ENCODE measurements at places on chromosomes 3 and 15. TPM values are rescaled to one million over a fixed set of nuclear protein-coding genes. Genes with fewer than 3 reads are reported as not detected.

DNA sequence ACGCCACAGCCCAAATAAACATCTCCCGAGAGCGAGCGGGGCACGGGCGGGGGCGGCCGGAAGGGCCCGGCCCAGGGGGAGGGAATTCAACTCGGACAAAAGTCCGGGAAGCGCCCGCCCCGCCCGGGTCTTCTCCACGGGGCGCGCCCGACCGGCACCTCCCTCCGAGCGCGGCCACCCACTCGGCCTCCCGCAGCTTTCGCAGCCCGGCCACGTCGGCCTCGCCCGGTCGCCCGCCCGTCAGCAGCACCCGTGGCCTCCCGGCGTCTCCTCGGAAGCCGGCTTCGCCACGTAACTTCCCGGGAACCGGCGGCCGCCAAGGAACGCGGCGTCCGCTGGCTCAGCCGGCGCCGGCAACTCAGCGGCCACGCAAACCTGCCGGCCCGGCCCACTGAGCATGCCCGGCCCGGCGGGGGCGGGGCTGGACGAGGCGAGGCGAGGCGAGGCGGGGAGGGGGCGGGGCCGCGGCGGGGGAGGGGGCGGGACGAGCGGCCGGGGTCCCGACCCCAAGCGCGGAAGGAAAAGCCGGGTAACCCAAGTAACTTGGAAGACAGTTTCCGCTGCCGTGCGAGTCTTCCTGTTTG, at the start of gene TJP1:
Gene TJP1 (minus strand): TSS at position 369 of the 584 bp plus-strand sequence. CDS start 440 bp downstream, outside the sequence.
- peak; percentile 76 for DNase-seq
- no peaks in the 10 kb centered on the region for H3K36me3 ChIP-seq
- H3K4me1 ChIP-seq = peaks cover 6% of the 10 kb centered on the region
- H3K27me3 ChIP-seq = no peaks in the 10 kb centered on the region
- H3K4me3 ChIP-seq = peak within 1 kb of the TSS; percentile 86
- peak within 1 kb of the TSS; percentile 89 for H3K27ac ChIP-seq

- no peaks in the 10 kb centered on the region for H3K4me1 ChIP-seq
- H3K4me3 ChIP-seq = no peak overlapping the region
- H3K36me3 ChIP-seq = no peaks in the 10 kb centered on the region
- DNase-seq = no peak
Observed at GRCh38 chr15:29352402-29352801, 82.8 kb upstream of the NSMCE3 start.

GRCh38 chr15:70646169-70646568, 117.2 kb downstream of the UACA start:
- no peaks in the 10 kb centered on the region for H3K36me3 ChIP-seq
- DNase-seq = no peak
- H3K4me1 ChIP-seq = no peaks in the 10 kb centered on the region
- no peaks in the 10 kb centered on the region for H3K27me3 ChIP-seq

DNA sequence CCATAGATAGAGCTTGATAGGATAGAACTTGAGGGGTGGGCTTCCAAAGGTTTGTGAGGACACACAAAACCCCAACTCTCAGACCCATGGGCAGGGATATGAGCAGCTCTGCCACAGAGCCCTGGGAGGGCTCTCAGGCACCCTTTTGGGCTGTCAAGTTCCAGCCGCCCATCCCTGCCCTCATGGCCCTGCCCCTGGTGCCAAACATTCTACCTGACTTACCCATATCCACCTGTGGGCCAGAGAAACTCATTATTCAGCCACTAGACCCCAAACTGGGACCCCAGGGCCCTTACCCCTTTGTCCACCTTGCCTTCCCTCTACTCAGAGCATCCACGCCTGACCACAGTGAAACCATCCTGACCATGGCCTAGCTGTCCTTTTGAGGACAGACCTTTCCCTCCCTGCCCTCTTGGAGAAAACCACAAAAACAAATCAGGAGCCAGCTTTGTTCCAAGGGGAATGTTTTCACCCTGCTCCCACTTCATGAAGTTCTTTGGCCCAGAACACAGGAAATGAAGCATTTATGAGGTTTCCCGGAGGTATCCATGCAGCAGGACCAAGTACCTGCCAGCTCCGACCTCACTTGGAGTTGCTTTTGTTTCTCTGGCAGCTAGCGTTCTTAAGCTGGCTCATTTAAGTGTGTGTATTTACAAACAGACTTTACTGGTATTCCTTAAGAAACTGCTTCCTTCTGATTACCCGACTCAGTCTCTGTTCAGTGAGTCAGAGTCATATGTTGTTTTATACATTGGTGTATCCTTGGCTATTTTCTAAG, 34.2 kb upstream of the GALNT15 start:
- H3K36me3 ChIP-seq = no peaks in the 10 kb centered on the region
- no peaks in the 10 kb centered on the region for H3K27me3 ChIP-seq
- peak; percentile 97 for DNase-seq
- no peak overlapping the region for H3K4me3 ChIP-seq
- H3K4me1 ChIP-seq = peaks cover 16% of the 10 kb centered on the region
- peak overlapping the region; percentile 53 for H3K27ac ChIP-seq

- no peaks in the 10 kb centered on the region for H3K27me3 ChIP-seq
- no peaks in the 10 kb centered on the region for H3K36me3 ChIP-seq
- H3K27ac ChIP-seq = no peak overlapping the region
- DNase-seq = no peak
- no peaks in the 10 kb centered on the region for H3K4me1 ChIP-seq
Observed at GRCh38 chr3:139182598-139182997, 137.9 kb upstream of the PRR23C start.

DNA sequence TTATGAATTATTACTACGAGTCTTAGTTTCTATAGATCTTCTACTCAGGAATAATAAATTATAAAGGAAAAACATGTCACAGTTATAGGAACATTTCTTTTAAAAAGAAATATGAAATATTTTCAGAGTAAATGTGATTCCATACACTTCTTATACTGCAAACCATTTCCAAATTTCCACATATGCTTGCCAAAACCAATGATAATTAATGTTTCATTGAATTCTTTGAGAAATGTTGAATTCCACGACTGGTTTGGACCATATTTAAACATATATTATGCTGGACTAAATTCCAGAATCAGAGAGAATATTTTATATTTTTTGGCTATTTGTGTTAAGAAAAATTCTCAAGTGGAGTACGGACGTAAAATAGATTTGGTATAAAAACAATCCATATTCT, 144.6 kb downstream of the EPHA3 start:
- DNase-seq = no peak
- no peaks in the 10 kb centered on the region for H3K36me3 ChIP-seq
- H3K27me3 ChIP-seq = no peaks in the 10 kb centered on the region
- H3K27ac ChIP-seq = no peak overlapping the region

DNA sequence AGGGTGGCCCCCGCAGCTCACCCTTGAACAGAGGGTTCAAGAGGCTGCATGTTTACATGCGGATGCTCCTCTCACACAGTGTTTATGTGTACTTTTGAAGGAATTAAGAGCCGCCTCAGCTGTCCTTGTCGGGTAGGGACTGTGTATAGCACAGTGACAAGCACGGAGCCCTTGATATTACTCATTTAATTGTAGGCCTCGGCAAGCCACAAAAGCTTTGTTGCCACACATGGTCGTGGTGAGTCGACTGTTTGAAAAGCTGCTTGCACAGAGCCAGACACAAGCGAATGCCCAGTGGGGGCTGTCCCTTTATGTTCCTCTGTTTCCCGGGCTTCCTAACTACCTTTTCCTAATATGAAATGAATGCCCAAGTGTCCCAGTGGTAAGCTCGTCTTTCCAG, 4.5 kb downstream of the ESYT3 start:
- H3K4me3 ChIP-seq = no peak overlapping the region
- H3K27me3 ChIP-seq = peaks cover 25% of the 10 kb centered on the region
- DNase-seq = no peak
- H3K36me3 ChIP-seq = no peaks in the 10 kb centered on the region
- no peaks in the 10 kb centered on the region for H3K4me1 ChIP-seq

DNA sequence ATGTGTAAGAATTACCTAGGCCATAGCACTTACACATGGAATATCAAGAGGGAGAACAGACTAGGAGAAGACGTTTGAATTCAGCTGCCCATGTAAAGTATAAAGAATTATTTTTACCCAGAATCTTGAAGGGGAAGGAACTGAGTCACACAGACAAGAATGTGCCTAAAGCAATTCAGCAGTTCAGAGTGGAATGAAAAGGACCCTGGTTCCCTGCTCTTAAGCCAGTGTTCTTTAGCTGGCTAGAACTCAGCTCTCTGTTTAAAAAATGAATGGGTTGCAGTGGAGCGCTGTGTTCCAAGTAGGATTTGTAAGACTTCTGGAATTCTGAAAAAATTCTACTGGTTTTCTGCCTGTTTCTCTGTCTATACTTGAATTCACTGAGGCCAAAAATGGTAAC, 440.2 kb downstream of the LPP start:
- DNase-seq = peak; percentile 98
- H3K4me3 ChIP-seq = no peak overlapping the region
- peaks cover 8% of the 10 kb centered on the region for H3K4me1 ChIP-seq
- peak overlapping the region; percentile 45 for H3K27ac ChIP-seq
- H3K36me3 ChIP-seq = no peaks in the 10 kb centered on the region

- H3K4me3 ChIP-seq = no peak overlapping the region
- H3K36me3 ChIP-seq = no peaks in the 10 kb centered on the region
- no peak for DNase-seq
- H3K27me3 ChIP-seq = no peaks in the 10 kb centered on the region
Observed at GRCh38 chr3:75140904-75141615, 523.1 kb upstream of the FRG2C start.

- no peaks in the 10 kb centered on the region for H3K36me3 ChIP-seq
- DNase-seq = no peak
- H3K27me3 ChIP-seq = no peaks in the 10 kb centered on the region
- no peak overlapping the region for H3K27ac ChIP-seq
- H3K4me3 ChIP-seq = no peak overlapping the region
Observed at GRCh38 chr3:13110678-13111116, 37.5 kb upstream of the IQSEC1 start.

DNA sequence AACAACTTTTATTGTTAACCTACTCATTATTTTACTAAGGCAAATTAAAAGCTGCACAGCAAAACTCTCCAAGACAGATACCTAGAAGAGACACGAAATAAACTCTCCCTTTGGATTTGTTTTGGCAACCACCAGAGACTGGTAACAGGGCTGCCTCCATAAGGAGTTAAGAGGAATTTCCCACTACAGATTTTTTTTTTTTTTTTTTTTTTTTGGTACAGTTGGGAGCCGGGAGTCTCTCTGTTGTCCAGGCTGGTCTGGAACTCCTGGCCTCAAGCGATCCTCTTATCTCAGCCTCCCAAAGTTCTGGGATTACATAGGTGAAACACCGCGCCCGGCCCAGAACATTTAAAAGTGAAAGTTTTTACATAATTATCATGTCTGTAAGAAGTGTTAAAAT, 73.6 kb upstream of the VGLL4 start:
- DNase-seq = peak; percentile 38
- H3K27me3 ChIP-seq = no peaks in the 10 kb centered on the region
- peaks cover 6% of the 10 kb centered on the region for H3K4me1 ChIP-seq
- no peaks in the 10 kb centered on the region for H3K36me3 ChIP-seq

- H3K27me3 ChIP-seq = no peaks in the 10 kb centered on the region
- peak; percentile 86 for DNase-seq
- H3K27ac ChIP-seq = peak overlapping the region; percentile 48
- H3K4me1 ChIP-seq = peaks cover 25% of the 10 kb centered on the region
Observed at GRCh38 chr15:51223771-51224229, 114.6 kb downstream of the CYP19A1 start.

DNA sequence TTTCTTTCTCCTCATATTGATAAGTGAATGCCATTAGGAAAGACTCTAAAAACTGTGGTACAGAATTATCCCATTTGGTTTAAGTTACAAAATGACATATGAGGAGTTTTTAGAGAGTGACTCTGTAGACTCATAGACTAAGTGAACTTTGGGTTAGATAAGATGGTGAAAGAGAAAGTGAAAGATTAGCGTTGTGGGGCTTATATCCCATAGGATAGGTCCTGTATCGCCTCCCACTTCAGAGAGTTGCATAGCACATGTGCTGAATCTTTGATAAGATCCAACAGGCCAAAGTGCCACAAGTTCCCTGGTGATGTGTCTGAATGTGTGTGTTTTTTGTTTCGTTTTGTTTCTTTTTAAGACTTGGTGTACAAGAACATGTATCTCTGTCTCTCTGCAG, 666.9 kb downstream of the MECOM start:
- H3K27me3 ChIP-seq = no peaks in the 10 kb centered on the region
- DNase-seq = no peak
- H3K4me3 ChIP-seq = no peak overlapping the region
- H3K27ac ChIP-seq = no peak overlapping the region

- no peak overlapping the region for H3K27ac ChIP-seq
- no peaks in the 10 kb centered on the region for H3K27me3 ChIP-seq
- H3K4me1 ChIP-seq = no peaks in the 10 kb centered on the region
Observed at GRCh38 chr15:45333550-45333949, 44.8 kb downstream of the GATM start.

GRCh38 chr3:136612512-136612911, 139.7 kb downstream of the STAG1 start:
- H3K4me1 ChIP-seq = no peaks in the 10 kb centered on the region
- no peaks in the 10 kb centered on the region for H3K27me3 ChIP-seq
- no peak overlapping the region for H3K4me3 ChIP-seq

DNA sequence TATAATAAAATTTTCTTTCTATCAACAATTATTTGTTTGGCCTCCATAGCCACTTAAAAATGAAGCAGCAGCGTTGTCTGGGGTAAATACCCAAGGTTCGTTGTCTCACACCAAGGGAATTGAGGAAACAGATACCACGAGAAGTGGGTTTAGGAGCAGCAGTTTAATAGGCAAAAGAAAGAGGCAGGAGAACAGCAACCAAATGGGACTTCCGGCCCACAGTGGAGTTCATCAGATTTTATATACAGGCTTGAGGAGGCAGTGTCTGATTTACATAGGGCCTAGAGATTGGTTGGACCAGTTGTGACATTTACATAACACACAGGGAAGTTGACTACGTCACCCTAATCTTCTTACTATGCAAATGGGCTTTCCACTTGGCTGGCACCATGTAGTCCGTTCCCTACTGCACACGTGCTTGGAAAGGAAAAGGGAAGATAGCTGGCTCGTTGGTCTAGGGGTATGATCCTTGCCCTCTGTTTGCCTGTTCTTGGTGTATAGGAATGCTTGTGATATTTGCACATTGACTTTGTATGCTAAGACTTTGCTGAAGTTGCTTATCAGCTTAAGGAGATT, 61.5 kb upstream of the SETMAR start:
- no peaks in the 10 kb centered on the region for H3K27me3 ChIP-seq
- no peak for DNase-seq
- no peak overlapping the region for H3K27ac ChIP-seq
- H3K4me3 ChIP-seq = no peak overlapping the region

CRBN gene
- total RNA-seq = 67.4 TPM

VEPH1 gene
- 34.7 TPM for total RNA-seq

RBP2 gene
- total RNA-seq = not detected

RTP3 gene
- total RNA-seq = not detected

QRICH1 gene
- 59.0 TPM for total RNA-seq

FAM174B gene
- total RNA-seq = 1.0 TPM

IGSF11 gene
- 0.26 TPM for total RNA-seq

TNFAIP8L3 gene
- total RNA-seq = 10.7 TPM

C2CD4A gene
- total RNA-seq = not detected

RHOA gene
- 548 TPM for total RNA-seq

ADAMTSL3 gene
- 0.26 TPM for total RNA-seq

KIF15 gene
- 3.8 TPM for total RNA-seq

KNSTRN gene
- total RNA-seq = 15.7 TPM

TM4SF4 gene
- 0.26 TPM for total RNA-seq

CACNA2D2 gene
- under 0.01 TPM for total RNA-seq

ATP8B4 gene
- total RNA-seq = 19.5 TPM

Data from fibroblast of lung (primary cell).